ENCODE measurements at places on chromosomes 6 and 20.

DNA sequence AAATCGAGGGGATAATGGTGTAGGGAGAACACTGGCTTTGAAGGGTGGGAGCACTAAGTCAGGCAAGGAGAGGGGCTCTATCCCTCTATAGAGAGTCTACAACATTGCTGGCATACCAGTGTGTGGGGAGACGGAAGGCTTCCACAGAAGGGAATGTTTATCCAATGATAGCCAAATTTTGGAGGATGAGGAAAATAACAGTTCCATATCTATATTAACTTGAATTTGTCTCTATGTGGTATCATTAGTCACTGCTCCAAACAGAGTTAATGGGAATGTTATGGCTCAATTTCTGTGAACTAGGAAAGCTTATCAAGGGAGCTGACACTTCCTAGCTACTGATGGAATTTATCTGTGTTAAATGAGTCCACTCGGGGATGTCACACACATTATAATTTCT lies 208.9 kb upstream of the PHACTR1 start:
- peaks cover 10% of the 10 kb centered on the region for H3K4me1 ChIP-seq
- H3K36me3 ChIP-seq, result no peaks in the 10 kb centered on the region
- no peak overlapping the region for H3K4me3 ChIP-seq
- H3K27ac ChIP-seq, result no peak overlapping the region

GRCh38 chr6:113629975-113630737 lies 227.0 kb upstream of the MARCKS start:
- H3K36me3 ChIP-seq, result no peaks in the 10 kb centered on the region
- H3K27ac ChIP-seq, result no peak overlapping the region
- peaks cover 47% of the 10 kb centered on the region for H3K4me1 ChIP-seq
- H3K27me3 ChIP-seq, result no peaks in the 10 kb centered on the region

- no peaks in the 10 kb centered on the region for H3K27me3 ChIP-seq
- no peaks in the 10 kb centered on the region for H3K36me3 ChIP-seq
- no peaks in the 10 kb centered on the region for H3K4me1 ChIP-seq
Observed at GRCh38 chr6:23388086-23388783, 737.8 kb upstream of the NRSN1 start.

- ATAC-seq, result no peak
- H3K4me1 ChIP-seq, result peaks cover 9% of the 10 kb centered on the region
- H3K36me3 ChIP-seq, result no peaks in the 10 kb centered on the region
- no peak overlapping the region for H3K4me3 ChIP-seq
- no peaks in the 10 kb centered on the region for H3K27me3 ChIP-seq
Observed at GRCh38 chr20:8127553-8128255, 4.4 kb upstream of the PLCB1 start.

DNA sequence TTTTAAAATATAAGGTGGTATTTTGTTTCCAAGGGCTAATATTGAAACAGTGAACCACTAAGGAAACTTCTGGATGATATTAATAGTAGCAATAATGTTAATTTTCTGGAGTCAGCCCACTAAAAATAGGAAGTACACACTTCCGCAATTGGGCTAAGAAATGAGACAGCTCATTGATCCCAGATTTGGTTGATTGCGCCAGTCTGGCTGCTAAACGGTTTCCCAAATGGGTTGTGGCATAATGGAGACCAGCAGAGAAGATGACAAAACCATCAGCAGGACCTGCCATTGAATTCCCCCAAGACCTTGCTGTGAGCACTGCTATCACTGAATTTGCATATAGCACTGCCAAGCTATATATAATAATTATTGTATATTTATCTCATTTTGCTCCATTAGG lies 71.2 kb upstream of the SGK1 start:
- no peaks in the 10 kb centered on the region for H3K4me1 ChIP-seq
- ATAC-seq, result no peak
- no peaks in the 10 kb centered on the region for H3K36me3 ChIP-seq
- H3K4me3 ChIP-seq, result no peak overlapping the region

- no peak overlapping the region for H3K4me3 ChIP-seq
- no peak for ATAC-seq
- no peaks in the 10 kb centered on the region for H3K4me1 ChIP-seq
Observed at GRCh38 chr6:154930451-154930851, 64.7 kb upstream of the TIAM2 start.

- H3K27me3 ChIP-seq, result no peaks in the 10 kb centered on the region
- H3K4me1 ChIP-seq, result no peaks in the 10 kb centered on the region
- H3K36me3 ChIP-seq, result no peaks in the 10 kb centered on the region
- ATAC-seq, result no peak
- H3K4me3 ChIP-seq, result no peak overlapping the region
Observed at GRCh38 chr20:37142708-37143107, 36.4 kb upstream of the RPN2 start.
